ENCODE measurements at places on chromosomes 1 and 21. TPM values are rescaled to one million over a fixed set of nuclear protein-coding genes. Genes with fewer than 3 reads are reported as not detected.

The SPRR2G gene
- not detected for total RNA-seq

The GPR52 gene
- 0.78 TPM for total RNA-seq

The LMOD1 gene
- 22.2 TPM for total RNA-seq

The CCDC27 gene
- total RNA-seq: not detected

The WDR47 gene
- 22.1 TPM for total RNA-seq

The SHISA4 gene
- total RNA-seq: 27.0 TPM

The C1orf141 gene
- total RNA-seq: not detected

The ANKRD65 gene
- total RNA-seq: 0.39 TPM

The SH2D5 gene
- 1.0 TPM for total RNA-seq

The CR1L gene
- not detected for total RNA-seq

The TSPEAR gene
- total RNA-seq: not detected

The OR10J1 gene
- not detected for total RNA-seq

The TRIM67 gene
- 0.39 TPM for total RNA-seq

The INSRR gene
- total RNA-seq: under 0.01 TPM

Measured in smooth muscle cell of the pulmonary artery (primary cell).